ENCODE measurements at places on chromosomes 2 and 18.

GRCh38 chr2:110807522-110807921 lies 75.1 kb downstream of the ACOXL start:
- peak; percentile 80 for DNase-seq

- DNase-seq, result no peak
Observed at GRCh38 chr2:41694536-41695049, 353.2 kb upstream of the PKDCC start.

DNA sequence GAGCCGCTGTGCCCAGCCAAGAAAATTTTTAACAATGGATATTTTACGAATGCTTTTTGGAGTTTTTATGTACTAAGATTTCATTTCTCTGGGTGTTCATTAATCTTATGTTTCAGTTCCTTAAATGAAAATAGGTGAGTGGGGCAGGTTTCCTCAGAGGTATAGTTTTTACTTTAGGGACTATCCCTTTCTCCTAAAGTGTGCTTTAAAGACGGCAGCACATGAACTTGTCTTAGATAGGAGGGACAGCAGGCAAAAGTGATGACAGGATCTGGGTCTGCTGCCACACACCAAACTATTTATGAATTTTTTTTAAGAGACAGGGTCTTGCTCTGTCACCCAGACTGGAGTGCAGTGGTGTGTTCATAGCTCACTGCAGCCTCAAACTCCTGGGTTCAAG lies 8.0 kb upstream of the REL start:
- no peak for DNase-seq

GRCh38 chr18:22368021-22368420 lies 49.7 kb downstream of the CTAGE1 start:
- DNase-seq, result no peak

- no peak for DNase-seq
Observed at GRCh38 chr2:111037128-111037527, 83.6 kb upstream of the BCL2L11 start.

DNA sequence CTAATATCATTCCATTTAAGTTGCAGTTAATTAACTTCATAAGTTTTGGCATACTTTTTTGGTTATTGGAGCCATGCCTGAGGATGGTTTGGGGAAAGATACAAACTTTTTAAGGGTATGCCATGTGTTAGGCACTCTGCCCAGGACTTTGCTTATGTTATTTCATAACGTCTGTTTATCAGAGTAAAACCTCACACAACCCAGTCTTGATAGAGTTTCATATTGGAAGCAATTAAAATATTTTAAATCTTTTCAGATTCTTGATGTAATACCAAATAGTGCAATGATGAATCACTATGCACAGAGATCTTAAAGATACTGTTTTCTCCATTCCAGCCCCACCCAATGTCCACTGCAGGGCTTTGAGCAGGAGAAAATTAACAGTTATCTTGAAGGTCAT lies 529.1 kb upstream of the HNMT start:
- DNase-seq, result no peak

DNA sequence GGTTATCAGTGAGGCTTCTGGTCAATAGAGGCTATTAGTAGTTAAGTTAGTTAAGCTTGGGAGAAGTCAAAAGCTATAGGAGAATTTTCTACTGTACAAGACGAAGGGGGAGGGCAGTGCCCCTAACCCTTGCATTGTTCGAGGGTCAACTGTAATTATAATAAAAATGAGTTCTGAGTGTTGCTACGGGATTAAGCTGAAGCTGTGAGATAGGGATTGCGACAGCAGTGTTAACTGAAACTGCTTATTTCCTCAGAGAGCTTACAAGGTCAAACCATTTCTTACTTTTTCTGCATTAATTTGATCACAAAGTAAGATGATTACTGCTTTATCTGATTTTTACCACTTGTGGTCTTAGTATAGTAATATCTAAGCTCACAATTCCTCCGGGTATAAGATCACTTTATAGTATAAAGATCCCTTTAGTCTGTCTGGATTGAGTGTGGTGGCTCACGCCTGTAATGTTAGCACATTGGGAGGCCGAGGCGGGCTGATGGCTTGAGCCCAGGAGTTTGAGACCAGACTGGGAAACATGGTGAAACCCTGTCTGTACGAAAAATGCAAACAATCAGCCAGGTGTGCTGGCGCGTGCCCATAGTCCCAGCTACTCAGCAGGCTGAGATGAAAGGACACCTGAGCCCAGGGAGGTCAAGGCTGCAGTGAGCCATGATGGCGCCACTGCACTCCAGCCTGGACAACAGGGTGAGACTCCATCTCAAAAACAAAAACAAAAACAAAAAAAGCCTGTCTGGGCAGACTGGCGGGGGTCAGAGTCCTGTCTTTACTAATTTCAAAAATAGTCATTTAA lies 119.5 kb upstream of the TLK1 start:
- DNase-seq, result no peak

- DNase-seq, result no peak
Observed at GRCh38 chr2:136957044-136957443, 191.7 kb downstream of the THSD7B start.

- DNase-seq, result no peak
Observed at GRCh38 chr2:221203125-221203524, 369.0 kb downstream of the EPHA4 start.

- no peak for DNase-seq
Observed at GRCh38 chr2:137929519-137929916, 34.8 kb upstream of the HNMT start.

- no peak for DNase-seq
Observed at GRCh38 chr2:221767106-221768012, 195.3 kb upstream of the EPHA4 start.

DNA sequence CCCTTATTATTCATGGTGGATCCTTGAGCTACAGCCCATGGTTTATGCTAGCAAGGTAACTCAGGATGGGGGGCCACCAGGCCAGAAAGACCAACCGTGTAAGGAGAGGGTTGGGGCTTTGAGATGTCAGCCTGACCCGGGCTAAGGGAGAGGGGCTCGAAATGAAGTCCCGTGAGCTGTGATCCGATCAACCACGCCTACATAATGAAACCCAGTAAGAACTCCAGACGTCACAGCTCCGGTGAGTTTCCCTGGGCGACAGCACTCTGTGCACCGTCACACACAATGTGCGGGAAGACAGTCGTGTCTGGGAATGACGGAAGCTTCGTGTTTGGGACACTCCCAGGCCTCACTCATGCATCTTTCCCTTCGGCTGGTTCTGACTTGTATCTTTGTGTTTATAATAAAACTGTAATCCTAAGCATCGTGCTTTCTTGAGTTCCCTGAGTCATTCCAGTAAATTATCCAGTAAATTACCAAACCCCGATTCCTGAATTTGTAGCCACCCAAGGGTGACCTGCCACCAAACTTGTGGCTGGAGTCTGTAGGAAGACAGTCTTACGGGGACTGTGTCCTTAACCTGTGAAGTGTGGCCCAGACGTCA lies 44.2 kb downstream of the CYP27C1 start:
- DNase-seq, result no peak

DNA sequence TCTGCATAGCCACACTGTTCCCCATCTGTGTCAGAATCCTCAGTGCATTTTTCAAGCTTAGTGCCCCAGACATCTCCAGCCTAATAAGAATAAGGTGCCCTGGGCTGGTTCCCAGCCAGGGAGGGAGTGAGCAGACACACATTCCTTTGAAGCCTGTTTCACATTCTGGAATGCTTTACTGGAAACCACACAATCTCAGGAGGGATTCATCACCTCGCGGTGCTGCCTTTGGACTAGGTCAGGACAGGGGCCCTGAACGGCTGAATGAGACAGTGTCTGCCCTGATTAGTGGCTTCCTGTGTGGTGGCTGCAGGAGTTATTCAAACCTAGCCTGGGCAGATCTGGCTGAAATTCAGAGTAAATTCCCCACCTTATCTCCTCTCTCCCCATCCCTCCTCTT lies 108.0 kb upstream of the LDAH start:
- DNase-seq, result no peak

GRCh38 chr2:10038716-10039115 lies 4.6 kb upstream of the KLF11 start:
- DNase-seq, result no peak

- no peak for DNase-seq
Observed at GRCh38 chr2:26708457-26708856, 15.9 kb downstream of the KCNK3 start.

GRCh38 chr2:127619877-127620705 lies 25.9 kb upstream of the GPR17 start:
- peak; percentile 18 for DNase-seq

- no peak for DNase-seq
Observed at GRCh38 chr18:79869591-79870300, 72.0 kb downstream of the KCNG2 start.

- DNase-seq, result no peak
Observed at GRCh38 chr2:32745191-32745590, 117.3 kb downstream of the TTC27 start.

GRCh38 chr2:153132418-153132817 lies 346.1 kb downstream of the RPRM start:
- DNase-seq, result no peak

DNA sequence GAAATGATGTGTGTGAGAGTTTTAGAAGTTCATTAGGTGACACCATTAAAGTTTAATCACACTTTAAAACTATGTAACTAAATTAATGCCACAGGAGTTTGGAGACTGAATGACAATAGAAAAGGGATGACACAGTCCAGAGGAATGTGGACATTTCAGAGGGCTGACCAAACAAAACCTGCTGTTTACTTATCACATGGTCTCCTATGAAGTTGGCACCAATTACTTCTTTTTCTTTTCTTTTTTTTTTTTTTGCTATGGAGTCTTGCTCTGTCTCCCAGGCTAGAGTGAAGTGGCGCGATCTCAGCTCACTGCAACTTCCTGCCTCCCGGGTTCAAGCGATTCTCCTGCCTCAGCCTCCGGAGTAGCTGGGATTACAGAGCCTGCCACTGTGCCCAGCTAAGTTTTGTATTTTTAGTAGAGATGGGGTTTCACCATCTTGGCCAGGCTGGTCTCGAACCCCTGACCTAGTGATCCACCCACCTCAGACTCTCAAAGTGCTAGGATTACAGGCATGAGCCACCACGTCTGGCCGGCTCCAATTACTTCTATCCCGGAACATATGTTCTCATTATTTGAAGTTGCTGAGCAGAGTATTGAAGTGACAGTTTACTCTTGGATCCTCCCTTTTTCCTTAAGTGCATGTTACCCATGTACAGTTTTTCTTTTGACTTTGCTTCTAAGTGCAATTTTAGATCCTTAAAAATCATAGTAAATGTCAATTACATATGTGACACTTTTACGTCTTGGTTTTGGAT lies 4.3 kb downstream of the AGPS start:
- DNase-seq, result no peak

- DNase-seq, result no peak
Observed at GRCh38 chr2:119421741-119422140, 9.9 kb upstream of the TMEM37 start.

- DNase-seq, result no peak
Observed at GRCh38 chr2:234770031-234770506, 181.7 kb upstream of the SH3BP4 start.

GRCh38 chr18:60010984-60011383 lies 111.2 kb downstream of the PMAIP1 start:
- DNase-seq, result no peak

GRCh38 chr2:185245806-185246205 lies 492.8 kb upstream of the FSIP2 start:
- no peak for DNase-seq

DNA sequence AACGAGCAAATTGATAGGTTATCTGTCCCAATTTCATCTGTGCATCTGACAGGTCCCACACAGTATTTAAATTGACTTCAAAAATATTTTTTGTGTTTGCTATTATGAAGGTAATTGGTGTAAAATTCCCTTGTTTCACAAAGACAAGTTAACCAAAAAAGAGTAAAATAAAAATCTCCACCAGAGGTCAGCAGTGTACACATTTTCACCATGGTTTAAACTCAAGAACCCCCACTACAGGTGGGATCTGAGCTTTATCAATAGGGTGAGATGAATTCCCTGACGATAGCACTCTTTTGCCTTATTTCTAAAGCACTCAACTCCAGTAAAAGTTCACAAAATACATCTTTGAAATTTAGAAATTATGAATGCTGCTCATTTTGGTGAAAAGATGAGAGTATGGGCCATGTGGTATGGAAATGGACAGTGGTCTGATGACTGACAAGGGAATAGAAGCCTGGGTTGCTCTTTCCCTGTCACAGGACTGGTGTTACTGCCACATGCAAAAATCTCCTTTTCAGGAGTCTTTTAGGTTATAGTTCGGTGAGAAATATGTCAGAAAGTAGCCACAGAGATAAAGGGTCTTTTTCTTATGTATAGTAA lies 68.0 kb downstream of the SERPINB8 start:
- DNase-seq, result no peak

- no peak for DNase-seq
Observed at GRCh38 chr2:124816007-124816406, 790.9 kb downstream of the CNTNAP5 start.

DNA sequence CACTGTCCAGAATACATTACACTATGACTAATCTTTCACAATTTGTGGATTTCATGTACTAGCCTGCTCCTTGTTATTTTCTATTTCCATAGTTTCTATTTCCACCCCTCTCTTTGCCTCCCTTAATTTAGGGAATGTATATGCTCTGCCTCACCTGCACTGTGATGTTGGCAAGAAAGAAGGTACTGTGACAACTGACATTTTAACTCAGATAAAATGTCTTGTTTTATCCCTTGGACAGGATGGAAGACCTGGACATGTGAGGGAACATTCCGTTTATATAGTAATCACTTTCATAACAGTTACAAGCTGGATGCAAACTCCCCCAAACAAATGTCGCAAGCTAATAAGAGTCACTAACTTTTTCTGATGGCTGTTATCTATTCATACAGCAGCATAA lies 21.5 kb upstream of the DSG3 start:
- no peak for DNase-seq

DNA sequence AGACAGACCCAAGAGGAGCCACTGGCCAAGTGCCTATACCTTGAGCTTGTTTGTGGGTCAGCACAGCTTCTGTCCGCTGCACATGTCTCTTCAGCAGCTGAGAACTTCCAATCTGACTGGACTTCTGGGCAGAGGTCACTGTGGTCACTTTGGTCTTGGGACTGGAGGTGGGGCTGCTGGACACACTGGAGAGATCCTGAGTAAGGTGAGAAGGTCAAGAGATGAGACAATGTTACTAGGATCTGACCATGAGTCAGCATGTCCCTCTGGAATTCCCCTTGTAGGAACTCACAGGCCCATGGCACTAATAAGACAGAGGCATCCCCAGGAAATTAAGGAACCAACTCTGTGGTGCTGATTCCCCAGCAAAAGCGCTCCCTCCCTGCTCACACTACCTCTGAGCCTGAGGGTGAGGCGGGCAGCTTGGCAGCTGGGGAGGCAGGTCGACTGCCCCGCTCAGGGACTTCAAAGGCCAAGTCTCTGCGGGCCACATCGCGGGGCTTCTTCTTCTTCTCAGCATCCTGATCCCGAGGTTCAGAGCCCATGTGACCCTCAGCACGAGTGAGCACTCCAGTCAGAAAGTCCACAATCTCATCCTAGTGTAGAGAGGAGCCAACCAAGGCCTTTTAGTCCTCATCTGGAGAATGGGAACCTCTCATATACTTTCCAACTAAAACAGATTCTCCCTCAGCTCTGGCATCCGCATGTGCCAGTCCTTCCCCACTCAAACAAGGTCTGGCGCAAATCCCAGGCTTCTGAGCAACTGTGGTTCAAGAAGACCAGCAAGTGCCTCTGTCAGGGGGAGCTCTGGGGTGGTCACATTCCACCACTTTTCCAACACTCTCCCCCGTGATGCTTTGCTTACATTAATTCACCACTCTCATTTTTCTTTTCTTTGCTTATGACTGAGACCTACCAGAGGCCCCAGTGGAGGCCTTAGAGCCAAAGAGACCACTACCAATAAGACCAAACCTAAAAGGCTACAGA lies 29.4 kb downstream of the KANSL3 start:
- no peak for DNase-seq
